ENCODE measurements at places on chromosomes 5 and 9.

DNA sequence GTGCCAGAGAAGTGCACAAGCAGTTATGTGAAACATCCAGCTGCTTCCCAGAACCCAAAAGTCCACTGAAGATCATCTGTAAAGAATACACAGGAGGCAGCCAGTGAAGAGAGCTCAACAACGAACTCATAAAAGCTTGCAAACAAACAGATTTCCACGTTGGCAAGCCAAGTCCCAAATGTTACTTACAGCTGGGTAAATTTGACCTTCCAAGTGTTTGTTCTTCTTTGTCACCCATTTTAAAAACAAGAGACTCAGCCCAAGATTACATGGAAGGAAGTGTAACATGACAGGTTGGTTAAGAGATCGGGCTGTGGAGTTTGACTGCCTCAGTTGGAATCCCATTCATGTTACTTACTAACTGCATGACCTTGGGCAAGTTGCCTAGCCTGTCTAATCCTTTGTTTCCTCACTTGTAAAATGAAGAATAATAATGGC is 174.9 kb upstream of the PAPPA start:
- DNase-seq = no peak

DNA sequence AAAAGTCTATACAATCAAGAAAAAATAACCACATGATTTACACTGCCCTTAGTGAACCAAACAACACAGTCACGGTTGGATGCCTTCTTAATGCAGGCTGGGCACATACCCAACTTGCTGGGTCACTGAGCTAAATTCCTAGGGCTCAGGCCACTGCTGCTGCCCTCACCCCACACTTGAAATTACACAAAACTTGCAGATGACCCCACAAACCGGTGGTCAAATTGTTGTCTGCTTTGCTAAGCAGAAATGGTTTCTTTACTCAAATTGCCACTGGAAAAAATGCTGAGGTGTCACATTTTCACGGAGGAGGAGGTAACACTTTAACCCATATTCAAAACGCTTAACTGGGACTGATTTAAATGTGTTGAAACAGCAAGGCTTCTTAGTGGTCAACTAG is 62.4 kb downstream of the HMHB1 start:
- no peak for DNase-seq

DNA sequence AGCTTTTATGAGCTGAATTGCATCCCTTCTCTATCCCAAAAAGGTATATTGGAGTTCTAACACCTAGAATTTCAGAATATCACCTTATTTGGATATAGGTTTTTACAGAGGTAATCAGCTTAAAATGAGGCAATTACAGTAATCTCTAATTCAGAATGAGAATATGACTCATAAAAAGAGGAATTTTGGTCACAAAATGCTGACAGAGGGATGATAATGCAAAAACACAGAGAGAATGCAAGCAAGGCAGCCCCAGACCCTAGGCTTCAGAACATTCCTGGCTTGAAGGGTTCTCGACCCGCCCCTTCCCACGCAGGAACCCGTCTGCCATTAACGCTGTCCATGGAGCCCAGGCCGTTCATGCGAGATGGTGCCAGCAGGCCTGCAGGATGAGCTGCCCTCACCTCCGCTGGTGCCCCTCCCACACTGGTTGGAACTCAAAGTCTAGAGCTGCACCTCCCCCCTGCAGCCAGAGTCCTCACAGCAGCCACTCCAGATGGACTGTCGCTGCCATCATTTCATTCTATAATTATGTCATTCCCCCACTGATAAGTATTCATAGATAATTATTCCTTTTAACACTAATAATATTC is 1173.4 kb upstream of the ACO1 start:
- DNase-seq = no peak

GRCh38 chr9:91844701-91845291 is 105.2 kb downstream of the ROR2 start:
- DNase-seq = no peak

- no peak for DNase-seq
Measured at GRCh38 chr5:10485142-10485795, 43.6 kb downstream of the ROPN1L start.

DNA sequence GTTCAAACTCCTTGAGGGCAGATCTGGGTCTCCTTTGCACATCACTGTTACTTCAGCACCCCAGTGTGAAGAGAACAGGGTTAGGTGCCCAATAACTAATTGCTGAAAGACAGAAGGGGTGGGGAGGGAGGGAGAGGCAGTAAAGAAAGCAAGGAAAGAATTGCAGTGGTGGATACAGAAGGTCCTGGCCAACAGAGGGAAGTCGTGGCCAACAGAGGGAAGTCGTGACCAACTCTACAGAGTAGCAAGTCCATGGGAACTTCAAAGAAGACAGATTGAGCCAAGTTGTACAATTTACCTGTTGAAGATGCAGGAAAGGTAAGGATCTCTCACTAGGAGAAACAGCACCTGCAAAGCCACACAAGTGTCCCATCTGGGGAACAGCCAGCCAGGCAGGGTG is 27.0 kb downstream of the CCNJL start:
- no peak for DNase-seq

DNA sequence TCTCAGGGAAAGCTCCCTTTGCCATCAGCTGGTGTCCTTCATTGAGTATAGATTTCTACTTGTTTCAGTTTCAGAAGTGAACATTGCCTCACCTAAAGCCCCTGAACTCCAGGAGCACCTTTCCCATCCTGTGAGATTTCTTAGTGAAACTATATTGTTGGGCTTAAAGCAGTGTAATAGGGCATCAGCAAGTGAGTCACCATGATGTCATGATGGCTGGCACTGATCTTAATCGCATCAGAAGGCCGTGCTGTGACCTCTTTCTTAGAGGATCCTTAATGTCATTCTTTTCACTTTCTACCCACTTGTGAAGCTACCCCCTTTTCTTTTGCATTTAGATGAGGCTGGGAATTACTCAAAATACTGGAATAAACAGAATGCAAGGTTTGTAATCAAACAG is 401.3 kb downstream of the MTRR start:
- DNase-seq = no peak

DNA sequence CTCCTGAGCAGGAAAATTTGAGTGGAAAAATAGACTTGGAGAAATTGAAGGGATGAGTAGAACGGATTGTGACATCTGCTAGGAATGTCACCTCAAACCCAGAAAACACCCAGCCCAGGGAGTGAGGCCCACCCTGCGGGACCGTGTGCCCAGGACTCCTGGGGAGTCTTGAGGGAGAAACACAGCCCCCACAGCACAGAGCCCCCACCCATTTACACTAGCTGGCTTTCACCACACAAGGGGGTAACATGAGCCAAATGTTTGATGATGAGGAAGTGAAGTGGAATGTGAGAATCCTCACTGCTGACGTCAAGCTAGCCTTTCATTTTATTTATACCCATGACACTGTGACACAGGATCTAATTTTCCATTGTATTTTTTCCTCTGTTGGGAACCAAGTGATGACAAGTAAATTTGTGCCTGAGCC is 42.8 kb upstream of the PDE8B start:
- DNase-seq = peak; percentile 15

DNA sequence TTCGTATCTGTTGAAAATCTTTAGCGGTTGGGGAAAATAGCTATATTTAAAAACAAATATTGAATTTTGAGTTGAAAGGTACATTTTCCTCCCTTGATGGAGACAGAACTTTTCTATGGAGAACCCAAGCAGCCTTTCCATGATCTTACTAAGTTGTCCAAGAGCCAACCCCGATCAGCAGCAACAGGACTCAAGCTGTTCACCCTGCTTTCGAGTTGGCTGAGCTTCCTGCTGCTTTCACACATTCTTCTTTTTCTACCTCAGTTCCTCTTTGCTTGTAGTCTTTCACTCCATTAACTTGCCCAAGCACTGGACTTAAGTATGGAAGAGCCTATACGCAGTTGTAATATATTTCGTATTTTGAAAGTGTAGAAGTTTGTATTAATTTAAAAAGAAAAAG is 59.4 kb downstream of the IL6ST start:
- DNase-seq = no peak

- no peak for DNase-seq
Measured at GRCh38 chr5:21071421-21071820, 1083.4 kb upstream of the CDH18 start.

DNA sequence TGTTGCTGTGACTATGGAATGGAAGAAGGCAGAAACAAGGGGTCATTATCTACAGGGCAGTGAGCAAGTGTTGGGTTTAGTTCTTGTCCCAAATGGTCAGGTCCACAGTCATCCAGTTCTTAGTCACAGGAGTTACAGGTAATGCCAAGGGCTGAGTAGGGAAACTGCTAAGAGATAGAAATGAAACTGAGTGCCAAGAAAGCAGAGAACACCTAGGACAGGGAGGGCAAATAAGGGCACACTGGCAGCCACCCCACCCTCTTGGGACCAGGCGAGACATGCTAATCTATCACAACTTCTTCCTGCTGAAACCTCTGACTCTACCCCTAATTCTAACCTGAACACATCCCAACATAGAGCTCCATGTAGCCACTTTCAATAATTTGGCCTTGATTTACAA is 103.2 kb downstream of the KLF4 start:
- no peak for DNase-seq

Data from urinary bladder (tissue), 4 donors.